ENCODE measurements at places on chromosomes 1 and 21.

DNA sequence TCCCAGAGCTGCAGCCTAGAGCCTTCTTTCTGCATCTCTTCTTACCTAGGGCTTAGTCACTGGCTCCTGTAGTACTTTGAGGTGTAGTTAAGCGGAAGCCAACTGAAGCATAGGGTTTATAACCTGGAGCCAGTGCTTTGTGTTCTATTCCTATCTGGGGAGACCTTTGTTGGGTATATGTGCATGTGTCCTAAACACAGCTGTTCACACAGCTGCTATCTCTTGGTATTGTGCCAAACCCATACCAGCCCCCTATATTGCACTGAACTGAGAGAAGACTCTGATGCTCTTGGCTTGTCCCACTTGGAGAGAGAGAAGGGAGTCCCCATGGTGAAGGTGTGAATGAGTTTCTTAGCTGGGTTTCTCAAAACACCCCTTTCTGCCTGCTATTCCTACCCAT, 17.2 kb upstream of the NFASC start:
- DNase-seq: no peak

GRCh38 chr1:59163268-59164092, 133.4 kb upstream of the FGGY start:
- no peak for DNase-seq

DNA sequence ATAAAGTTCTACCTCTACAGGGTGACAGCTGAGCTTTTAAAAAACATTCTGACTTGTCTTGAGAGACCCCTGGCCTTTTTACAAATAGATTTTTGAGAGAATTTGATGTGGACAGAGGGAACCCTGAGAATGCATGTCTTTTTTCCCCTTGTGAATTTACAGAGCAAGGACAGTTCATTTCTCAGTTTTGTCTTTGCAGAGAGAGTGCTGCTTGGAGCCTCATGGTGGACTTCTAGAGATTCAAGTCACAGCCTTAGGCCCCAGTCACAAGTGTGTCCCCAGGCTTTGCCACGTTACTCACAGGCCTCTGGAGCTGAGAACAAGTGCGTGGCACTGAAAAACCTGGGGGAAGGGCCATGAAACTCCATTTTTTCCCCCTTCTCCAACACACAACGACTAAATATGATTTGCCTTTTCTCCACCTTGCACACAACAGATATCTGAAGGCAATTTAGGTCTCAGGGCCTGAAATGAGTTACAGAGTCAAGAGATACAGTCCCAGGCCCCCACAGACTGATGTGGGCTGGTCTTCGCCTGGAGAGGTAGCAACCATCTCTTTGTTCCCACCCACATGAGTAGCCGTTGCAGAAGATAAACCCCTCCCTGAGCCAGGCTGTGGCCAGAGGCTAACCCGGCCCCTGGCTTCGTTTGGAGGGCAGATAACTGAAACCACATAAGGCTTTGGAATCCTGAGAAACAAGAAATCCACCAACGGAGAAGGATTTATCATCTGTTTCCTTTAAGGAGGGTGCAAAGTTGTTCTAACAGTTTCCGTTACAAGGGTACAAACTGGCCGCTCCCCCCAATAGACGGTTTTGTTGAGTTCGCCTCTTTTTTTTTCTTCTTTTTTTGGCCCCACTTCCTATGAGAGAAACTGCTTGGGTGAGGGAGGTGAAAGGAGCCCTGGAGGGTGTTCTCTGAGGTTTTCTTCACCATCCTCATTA, 1.0 kb upstream of the PIGV start:
- peak; percentile 28 for DNase-seq

DNA sequence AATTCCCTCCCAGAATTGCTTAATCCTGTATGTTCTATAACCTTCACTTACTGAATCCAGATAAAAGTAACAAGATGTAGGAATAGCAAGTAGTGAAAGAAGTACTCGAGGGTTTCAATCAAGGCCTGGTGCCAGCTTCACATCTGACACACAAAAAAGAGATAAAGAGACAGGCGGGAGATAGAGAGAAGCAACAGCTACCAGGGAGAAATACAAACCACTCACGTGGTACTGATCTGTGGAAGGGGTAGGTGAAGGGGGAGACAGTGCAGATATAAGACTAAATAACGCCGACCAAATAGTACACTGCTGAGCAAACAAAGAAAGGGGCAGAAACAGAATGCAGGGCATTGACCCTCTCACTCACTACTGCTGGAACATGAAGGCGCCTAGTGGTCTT, 295.2 kb downstream of the NEGR1 start:
- DNase-seq: no peak

GRCh38 chr1:93818570-93818959, 60.4 kb downstream of the DNTTIP2 start:
- no peak for DNase-seq

DNA sequence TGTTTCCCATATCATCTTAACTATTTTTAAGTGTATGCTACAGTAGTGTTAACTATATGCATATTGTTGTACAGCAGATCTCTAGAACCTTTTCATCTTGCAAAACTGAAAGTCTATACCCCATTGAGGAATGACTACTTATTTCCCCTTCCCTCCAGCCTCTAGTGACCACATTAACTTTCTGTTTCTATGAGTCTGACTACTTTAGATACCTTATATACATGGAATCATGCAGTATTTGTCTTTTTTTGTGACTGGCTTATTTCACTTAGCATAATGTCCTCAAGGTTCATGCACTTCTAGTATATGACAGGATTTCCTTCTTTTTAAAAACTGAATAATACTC, 96.5 kb upstream of the BTG3 start:
- no peak for DNase-seq

DNA sequence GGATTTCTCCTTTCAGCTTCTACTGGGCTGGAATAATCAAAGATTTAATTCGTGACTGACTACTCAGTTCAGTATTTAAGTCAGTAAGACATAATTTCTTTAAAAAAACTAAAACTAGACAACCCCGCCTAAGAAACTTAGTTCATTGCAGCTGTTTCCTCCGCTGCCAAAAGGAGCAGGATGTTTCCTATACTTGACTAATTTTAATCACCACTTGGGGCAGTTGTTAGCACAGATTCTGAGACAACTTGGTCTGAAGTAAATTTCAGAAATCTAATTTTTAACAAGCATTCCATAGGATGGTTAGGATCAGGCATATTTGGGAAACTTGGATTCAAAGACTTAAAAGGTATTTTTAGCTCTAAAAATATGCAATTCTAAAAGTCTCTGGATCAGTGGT, 34.0 kb downstream of the EPRS1 start:
- no peak for DNase-seq

DNA sequence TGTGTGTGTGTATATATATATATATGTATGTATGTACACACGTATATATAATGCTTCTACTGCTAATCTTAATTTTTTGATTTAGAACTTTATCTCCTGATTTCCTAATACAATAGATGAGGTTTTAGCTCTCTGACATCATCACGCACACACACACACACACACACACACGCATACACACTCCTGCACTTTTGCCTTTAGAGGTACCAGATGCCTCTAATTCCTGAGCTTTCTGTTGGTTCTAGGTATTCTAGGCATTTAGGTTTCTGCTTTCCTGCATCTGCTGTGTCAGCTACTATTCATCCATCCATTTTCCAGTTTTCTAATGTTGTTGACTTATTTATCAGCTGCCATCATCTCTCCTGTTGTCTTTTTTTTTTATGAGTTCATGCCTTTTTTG, 348.3 kb downstream of the ASTN1 start:
- DNase-seq: no peak

DNA sequence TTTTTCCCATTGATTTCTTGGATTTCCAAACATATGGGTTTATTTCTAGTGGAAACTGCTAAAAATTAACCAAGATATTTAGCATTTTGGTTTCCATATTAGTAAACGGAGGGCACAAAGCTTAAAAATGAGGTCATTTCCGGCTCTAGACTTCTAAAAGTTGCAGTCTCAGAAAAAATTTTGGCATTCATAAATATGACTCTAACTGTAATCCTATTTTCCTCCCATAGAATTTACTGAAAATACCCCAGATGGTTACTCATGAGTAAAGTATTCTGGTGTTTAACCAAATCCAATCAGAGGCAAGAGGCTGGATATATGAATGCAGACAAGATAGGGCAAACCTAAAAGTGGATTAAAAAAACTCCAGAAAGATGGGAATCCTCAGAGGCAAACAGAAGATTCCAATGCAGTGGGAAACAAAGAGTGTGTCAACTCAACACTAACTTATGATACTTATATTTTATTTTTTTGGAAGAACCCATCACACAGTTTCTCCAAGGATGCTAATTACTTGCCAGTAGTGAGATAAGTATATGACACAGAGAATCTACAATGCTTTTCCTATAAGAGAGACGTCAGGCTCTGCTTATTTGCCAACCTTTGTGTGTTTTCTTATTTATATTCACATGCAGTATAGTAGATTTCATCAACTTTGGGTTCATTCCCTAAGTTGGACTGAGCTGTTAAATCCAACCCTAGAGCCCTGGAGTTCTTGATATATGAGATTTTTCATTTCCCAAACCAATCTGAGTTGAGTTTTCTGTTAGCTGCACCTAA, 90.1 kb upstream of the BCL10 start:
- DNase-seq: no peak

DNA sequence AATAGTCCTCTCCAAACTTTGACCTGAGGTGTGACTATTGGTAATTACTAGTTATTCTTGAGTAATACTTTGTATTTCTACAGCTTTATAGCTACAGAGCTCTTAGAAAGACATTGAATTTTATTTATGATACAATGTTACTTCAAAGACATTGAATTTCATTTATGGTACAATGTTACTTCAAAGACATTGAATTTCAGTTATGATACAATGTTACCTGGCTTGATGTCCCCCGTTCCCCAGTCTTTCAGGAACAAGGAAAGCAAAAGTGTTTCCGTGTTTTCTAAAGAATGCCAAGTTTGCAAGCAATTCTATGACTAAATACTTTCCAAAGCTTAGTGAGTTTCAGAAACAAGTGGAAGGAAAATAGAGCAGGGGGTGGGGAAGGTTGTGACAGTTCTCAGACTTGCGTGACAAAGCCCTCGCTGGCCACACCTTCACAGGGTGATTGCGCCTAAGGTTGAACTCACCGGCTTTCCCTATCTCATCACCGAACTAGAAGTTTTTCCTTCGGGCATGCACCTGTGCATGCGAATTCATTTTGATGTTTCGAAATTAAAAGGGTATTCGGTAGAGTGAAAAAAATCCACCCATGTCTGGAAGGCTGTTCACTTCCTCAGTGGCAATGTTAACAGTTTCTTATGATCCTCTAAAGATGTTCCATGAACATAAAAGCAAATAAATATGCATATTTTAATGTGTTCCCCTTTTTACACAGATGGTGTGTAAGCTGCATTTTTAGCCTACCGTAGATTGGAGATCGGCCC, 909 bp upstream of the PAXBP1 start:
- DNase-seq: peak; percentile 48

DNA sequence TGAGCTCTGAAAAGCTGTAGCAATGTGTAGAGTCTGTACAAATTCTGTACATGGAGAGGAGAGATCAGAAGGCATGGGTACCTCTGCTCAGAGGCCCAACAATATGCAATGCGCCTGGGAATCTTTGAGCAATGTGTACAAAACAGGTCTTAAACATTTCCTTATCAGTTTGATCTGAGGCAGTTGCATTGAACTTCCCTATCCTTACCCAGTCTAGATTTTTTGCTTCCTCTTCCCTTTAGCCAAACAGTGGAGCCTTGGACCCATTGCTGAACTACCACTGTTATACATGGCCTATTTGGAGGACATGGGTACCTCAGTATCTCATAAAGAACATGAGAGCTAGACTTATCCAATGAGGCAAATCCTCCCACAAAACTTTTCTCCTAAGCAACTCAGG, 12.6 kb upstream of the MNDA start:
- DNase-seq: no peak

DNA sequence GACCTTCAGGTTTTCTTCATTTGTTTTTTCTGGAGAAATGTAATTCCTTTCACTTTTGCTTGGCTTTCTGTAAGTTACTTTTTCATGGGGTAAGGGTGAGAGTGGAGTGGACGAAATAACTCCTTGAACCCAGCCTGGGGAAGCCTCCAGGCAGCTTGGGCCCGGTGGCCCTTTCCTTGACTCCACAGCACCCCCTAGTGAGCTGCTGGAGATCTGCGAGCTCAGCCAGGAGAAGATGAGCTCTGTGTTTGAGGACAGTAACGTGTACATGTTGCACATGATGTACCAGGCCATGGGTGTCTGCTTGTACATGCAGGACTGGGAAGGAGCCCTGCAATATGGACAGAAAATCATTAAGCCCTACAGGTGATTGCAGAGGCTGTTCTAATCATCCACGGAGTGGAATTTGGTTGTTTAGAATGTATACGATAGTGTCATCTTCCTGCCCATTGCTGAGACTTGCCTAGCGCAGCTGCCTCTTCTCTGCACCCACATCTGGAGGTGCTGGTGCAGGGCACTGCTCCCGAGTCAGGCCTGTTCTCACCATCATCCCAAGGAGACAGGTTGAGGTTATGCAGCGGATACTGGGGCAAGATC, 51.0 kb downstream of the SMYD2 start:
- peak; percentile 56 for DNase-seq

DNA sequence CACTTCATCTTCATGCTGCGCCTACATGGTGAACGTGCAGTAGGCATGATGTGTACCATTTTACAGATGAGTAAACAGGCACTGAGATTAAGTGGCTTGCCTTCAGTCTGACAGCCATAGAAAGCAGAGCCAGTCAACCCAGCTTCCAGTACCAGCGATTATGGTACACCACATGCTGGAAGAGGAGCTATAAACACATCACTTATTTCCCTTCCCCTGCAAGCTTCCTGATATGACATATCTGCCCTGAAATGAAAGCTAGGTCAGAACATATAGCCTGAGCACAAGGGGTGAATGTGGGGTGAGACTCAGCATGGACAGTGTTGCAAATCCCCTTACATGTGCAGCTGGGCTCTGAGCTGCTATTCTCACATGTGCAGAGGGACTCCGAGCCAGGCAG, 33.8 kb upstream of the IL20 start:
- DNase-seq: no peak

DNA sequence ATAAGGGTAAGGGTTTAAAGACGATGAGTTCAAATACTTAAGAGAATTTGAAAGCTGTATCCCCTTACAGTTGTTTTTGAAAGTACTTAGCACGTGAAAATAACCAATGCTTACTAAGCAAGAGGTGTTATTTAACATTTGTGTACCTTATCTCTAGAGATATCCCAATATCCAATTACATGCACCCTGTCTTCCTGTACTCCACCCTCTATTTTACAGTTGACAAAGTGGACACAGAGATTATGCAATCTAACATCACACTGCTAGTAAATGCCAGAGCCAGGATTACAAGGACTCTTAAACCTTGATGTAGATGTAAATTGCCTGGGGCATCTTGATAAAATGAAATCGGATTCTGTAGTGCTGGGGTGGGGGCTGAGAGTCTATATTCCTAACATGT, 72.0 kb downstream of the GDAP2 start:
- DNase-seq: no peak

GRCh38 chr1:203142684-203143408, 15.3 kb downstream of the ADORA1 start:
- no peak for DNase-seq

Data from CD4-positive, alpha-beta T cell treated with Interleukin-12 subunit alpha and Interleukin-12 subunit beta, for 1 hour (primary cell).